ENCODE measurements at places on chromosomes 1 and 21. TPM values are rescaled to one million over a fixed set of nuclear protein-coding genes. Genes with fewer than 3 reads are reported as not detected.
A peak's percentile ranks its signal among the peaks of the same experiment; 100 is the strongest.

DNA sequence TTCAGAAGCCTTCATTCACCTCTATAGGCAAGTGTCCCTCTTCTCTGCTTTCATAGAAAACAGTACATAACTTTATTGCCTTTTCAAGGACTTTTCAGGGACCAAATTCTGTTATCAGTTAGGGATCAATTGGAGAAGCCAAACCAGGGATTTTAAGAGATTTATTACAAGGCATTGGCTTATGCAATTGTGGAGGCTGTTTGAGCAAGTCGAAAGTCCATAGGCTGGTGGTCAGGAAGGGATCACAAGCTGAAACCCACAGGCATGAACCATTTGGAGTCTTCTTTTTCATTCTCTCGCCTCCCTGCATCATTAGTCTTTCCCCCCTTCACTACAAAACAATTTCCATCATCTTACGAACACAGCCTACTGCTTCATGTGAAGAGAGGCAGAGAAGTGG is 34.8 kb upstream of the SYCP1 start:
- no peak overlapping the region for H3K4me3 ChIP-seq
- no peak overlapping the region for H3K27ac ChIP-seq
- H3K36me3 ChIP-seq, result no peaks in the 10 kb centered on the region
- no peaks in the 10 kb centered on the region for H3K27me3 ChIP-seq
- H3K4me1 ChIP-seq, result no peaks in the 10 kb centered on the region

GRCh38 chr1:44566281-44567046 is 107.8 kb downstream of the TMEM53 start:
- H3K36me3 ChIP-seq, result no peaks in the 10 kb centered on the region
- DNase-seq, result no peak
- no peak overlapping the region for H3K27ac ChIP-seq
- no peak overlapping the region for H3K4me3 ChIP-seq
- H3K27me3 ChIP-seq, result no peaks in the 10 kb centered on the region

DNA sequence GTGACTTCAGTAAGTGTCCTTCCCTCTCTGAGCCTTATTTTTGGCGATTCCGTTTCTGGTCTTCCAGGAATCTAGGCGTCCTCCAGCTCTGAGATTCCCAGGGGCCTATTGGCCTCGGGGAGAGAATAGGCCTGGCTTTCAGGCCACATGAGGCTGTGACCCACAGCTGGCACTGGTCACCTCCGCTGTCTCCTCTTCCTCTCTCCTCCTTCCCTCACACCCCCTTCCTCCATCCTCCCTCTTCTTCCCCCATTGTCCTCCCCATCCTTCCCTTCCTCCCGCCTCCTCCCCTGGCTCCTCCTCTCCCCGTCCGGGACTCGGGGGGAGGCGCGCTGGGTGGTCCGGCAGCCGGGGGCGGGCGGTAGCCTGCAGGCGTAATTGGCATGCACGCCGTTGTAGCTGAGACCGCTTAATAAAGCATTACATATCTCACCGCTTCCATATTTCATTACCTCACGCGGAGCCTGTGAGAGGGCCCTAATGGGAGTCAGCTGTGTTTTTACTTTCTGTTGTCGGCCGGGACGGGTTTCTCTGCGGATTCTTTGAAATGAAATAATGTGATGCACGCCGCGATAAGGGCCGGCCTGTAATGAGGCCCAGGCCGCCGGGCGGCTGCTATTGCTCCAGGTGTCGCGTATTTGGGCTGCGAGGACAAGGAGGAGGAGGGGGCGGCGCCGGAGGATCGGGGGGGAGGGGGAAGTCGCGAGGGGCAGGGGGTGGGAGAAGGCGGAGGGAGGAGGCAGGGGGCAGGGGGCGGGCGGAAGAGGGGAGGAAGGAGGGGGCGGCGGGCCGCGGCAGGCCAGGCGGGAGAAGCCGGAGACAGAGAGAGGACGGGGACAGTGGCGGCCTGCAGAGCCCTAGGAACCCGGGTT is 95.3 kb downstream of the FOXD2 start:
- H3K27me3 ChIP-seq, result no peaks in the 10 kb centered on the region
- DNase-seq, result no peak
- H3K36me3 ChIP-seq, result no peaks in the 10 kb centered on the region
- peaks cover 10% of the 10 kb centered on the region for H3K4me1 ChIP-seq
- H3K27ac ChIP-seq, result no peak overlapping the region
- H3K4me3 ChIP-seq, result no peak overlapping the region

DNA sequence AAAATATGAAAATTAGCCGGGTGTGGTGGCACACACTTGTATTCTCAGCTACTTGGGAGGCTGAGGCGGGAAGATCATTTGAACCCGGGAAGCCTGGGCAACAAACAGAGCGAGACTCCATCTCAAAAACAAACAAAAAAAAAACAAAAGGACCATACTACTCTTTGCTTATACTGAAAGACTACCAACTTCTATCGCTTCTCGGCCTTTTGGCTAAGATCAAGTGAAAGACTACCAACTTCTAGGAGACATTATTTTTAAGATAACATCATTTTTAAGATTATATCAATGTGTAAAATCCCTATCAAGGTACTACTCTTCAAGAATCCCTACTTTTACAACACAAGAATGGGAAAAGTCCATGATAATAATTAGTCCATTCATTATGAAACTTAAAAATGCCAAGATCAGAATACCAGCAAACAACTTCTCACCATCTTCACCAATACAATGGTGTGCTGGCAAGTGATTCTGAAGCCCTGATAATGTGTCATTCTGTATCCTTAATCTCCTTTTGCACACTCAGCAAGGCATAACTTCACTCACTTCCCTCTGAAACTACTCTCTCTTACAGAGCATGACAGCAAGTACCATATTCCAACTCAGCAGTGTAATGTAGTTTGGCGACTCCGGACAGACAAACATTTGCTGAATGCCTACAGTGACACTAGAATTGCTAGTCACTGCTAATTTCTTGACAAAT is 1.7 kb downstream of the PTP4A2 start:
- peak overlapping the region; percentile 91 for H3K27ac ChIP-seq
- no peak for DNase-seq
- peaks cover 52% of the 10 kb centered on the region for H3K4me1 ChIP-seq
- H3K36me3 ChIP-seq, result no peaks in the 10 kb centered on the region

- peaks cover 73% of the 10 kb centered on the region for H3K4me1 ChIP-seq
- no peak overlapping the region for H3K27ac ChIP-seq
- no peaks in the 10 kb centered on the region for H3K36me3 ChIP-seq
- H3K27me3 ChIP-seq, result no peaks in the 10 kb centered on the region
- no peak overlapping the region for H3K4me3 ChIP-seq
These were observed 85.7 kb upstream of the ABCD3 start for GRCh38 chr1:94332516-94332915.

DNA sequence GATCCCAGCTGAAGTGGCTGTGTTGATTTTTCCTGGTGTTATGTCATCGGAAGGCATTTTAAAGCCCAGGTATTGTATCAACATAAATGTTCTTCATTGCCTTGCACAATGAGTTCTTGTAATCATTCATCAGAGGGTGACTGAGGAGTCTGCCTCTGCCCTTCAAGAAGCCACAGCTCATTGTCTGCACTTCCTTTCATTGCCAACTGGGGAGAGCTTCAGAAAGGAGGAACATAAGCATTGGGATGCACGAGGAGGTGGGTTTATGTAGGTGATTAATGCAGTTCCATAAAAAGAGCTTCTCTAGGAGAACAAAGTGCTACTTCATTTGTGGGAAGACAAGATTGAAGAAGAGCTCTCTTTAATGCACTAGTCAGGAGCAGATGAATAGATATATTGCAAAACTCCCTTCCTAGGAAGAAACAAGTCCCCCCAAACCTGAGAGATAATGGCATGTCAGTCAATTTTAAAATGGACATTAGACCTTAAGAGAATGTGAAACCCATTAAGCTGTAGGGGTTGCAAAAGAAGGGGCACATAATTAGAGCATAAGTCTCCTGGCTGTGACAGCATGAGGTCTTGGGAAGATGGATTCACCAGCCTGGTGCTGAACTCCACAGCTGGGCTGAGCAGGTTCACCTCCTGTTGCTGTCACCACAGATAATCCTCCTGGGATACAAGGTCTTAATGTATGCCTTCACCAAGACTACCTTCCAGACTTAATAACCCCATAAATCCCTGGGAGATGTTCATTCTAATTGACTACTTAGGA is 124.6 kb downstream of the BACH1 start:
- peak; percentile 19 for DNase-seq
- no peak overlapping the region for H3K27ac ChIP-seq
- no peaks in the 10 kb centered on the region for H3K27me3 ChIP-seq
- H3K36me3 ChIP-seq, result no peaks in the 10 kb centered on the region

DNA sequence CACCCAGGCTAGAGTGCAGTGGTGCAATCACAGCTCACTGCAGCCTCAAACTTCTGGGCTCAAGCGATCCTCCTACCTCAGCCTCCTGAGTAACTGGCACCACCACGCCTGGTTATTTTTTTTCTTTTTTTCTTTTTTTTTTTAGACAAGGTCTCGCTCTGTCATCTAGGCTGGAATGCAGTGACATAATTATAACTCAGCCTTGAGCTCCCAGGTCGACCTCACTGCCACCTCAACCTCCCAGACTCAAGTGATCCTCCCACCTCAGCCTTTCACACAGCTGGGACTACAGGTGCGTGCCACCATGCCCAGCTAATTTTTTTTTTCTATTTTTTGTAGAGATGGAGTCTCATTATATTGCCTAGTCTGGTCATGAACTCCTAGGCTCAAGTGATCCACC is 66.9 kb upstream of the ECE1 start:
- no peak overlapping the region for H3K27ac ChIP-seq
- H3K4me3 ChIP-seq, result no peak overlapping the region
- no peaks in the 10 kb centered on the region for H3K4me1 ChIP-seq
- H3K36me3 ChIP-seq, result no peaks in the 10 kb centered on the region
- H3K27me3 ChIP-seq, result no peaks in the 10 kb centered on the region
- no peak for DNase-seq

CR2 gene
- 0.21 TPM for total RNA-seq
